ENCODE measurements at places on chromosomes 4 and X. TPM values are rescaled to one million over a fixed set of nuclear protein-coding genes. Genes with fewer than 3 reads are reported as not detected.
A peak's percentile ranks its signal among the peaks of the same experiment; 100 is the strongest.

DNA sequence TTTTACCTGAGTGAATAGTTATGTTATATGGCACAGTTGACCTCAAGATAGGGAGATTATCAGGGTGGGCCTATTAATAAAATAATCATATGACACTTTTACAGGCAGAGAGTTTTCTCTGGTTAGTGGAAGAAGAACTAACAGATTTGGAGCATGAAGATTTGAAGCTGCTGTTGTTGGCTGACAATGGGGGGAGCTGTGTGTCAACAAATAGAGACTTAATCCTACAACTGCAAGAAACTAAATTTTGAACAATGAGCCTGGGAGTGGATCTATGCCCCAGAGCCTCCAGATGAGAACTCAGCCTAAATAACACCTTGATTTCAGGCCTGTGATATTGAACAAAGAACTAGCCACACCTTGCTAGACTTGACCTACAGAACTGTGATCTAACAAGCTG lies 7.2 kb upstream of the CCSER1 start:
- H3K36me3 ChIP-seq = no peaks in the 10 kb centered on the region
- H3K27ac ChIP-seq = no peak overlapping the region
- DNase-seq = no peak
- no peaks in the 10 kb centered on the region for H3K27me3 ChIP-seq

KCND1 gene
- total RNA-seq = 6.0 TPM

GRCh38 chrX:131812847-131813825 lies 210.0 kb upstream of the STK26 start:
- peaks cover 6% of the 10 kb centered on the region for H3K36me3 ChIP-seq
- DNase-seq = no peak
- H3K4me1 ChIP-seq = peaks cover 9% of the 10 kb centered on the region
- H3K27me3 ChIP-seq = no peaks in the 10 kb centered on the region

DNA sequence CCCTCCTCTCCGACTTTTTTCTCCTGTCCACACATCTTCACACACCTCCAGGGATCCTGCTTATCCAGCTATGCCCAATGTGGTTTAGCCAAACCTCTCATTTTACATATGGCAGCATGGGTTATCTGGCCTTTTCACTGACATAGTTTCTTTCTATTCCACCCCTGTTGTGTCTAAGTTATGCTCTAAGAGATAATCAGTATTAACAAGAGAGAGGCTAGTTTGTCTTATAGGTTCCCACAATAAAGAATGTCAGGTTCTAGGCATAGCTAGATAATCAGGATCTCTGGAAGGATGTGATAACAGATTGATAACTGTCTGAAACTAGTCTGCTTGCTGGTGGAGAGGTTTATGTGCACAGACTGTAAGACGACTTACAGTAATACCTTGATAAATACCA lies 7.7 kb upstream of the GALNT7 start:
- no peak overlapping the region for H3K27ac ChIP-seq
- peaks cover 6% of the 10 kb centered on the region for H3K4me1 ChIP-seq
- H3K36me3 ChIP-seq = peaks cover 8% of the 10 kb centered on the region
- no peak overlapping the region for H3K4me3 ChIP-seq

DNA sequence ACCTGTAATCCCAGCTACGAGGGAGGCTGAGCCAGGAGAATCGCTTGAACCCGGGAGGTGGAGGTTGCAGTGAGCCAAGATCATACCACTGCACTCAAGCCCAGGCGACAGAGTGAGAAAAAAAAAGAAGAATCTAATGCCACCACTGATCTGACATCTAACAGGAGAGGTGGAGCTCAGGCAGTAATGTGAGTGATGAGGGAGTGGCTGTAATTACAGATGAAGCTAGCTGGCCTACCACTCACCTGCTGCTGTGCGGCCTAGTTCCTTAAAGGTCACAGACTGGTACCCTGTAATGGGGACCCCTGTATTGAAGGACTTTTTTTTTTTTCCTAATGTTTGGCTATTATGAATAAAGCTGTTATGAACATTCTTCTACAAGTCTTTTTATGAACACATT lies 25.3 kb upstream of the GABRE start:
- H3K4me3 ChIP-seq = no peak overlapping the region
- DNase-seq = no peak
- no peak overlapping the region for H3K27ac ChIP-seq
- no peaks in the 10 kb centered on the region for H3K36me3 ChIP-seq
- peaks cover 1% of the 10 kb centered on the region for H3K27me3 ChIP-seq

- H3K4me3 ChIP-seq = no peak overlapping the region
- no peak for DNase-seq
- H3K27ac ChIP-seq = no peak overlapping the region
- peaks cover 18% of the 10 kb centered on the region for H3K36me3 ChIP-seq
Measured at GRCh38 chr4:158714937-158715336, 8.3 kb downstream of the PPID start.

- DNase-seq = no peak
- no peak overlapping the region for H3K27ac ChIP-seq
- no peaks in the 10 kb centered on the region for H3K36me3 ChIP-seq
- no peak overlapping the region for H3K4me3 ChIP-seq
- no peaks in the 10 kb centered on the region for H3K27me3 ChIP-seq
Measured at GRCh38 chr4:165627548-165627947, 245.5 kb upstream of the TLL1 start.

DNA sequence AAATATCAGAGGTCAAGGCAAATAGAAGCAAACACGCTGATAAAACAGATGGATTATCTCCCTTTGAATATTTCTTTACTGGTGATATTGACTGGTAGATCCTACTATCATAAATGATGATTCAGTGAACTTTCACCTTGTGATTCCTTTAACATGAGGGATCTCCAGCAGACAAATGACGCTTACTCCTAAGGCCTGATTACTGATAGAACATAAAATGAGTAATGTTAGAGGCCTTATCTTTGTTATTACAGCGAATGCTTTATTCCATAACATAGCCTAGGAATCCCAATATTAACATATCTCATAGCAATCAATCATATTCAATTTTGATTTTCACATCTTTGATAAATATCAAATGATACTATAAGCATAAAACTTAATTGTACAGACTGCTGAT lies 152.3 kb downstream of the SLC10A7 start:
- H3K27ac ChIP-seq = no peak overlapping the region
- no peak overlapping the region for H3K4me3 ChIP-seq
- no peak for DNase-seq
- peaks cover 6% of the 10 kb centered on the region for H3K4me1 ChIP-seq
- no peaks in the 10 kb centered on the region for H3K27me3 ChIP-seq
- H3K36me3 ChIP-seq = no peaks in the 10 kb centered on the region

- H3K27ac ChIP-seq = no peak overlapping the region
- no peak overlapping the region for H3K4me3 ChIP-seq
- no peaks in the 10 kb centered on the region for H3K4me1 ChIP-seq
- no peaks in the 10 kb centered on the region for H3K27me3 ChIP-seq
Measured at GRCh38 chr4:168021666-168022065, 70.7 kb upstream of the ANXA10 start.

- H3K4me1 ChIP-seq = peaks cover 3% of the 10 kb centered on the region
- no peaks in the 10 kb centered on the region for H3K36me3 ChIP-seq
- no peaks in the 10 kb centered on the region for H3K27me3 ChIP-seq
- no peak for DNase-seq
- H3K27ac ChIP-seq = peak overlapping the region; percentile 45
- no peak overlapping the region for H3K4me3 ChIP-seq
Measured at GRCh38 chr4:92654084-92654483, 350.3 kb downstream of the GRID2 start.

DNA sequence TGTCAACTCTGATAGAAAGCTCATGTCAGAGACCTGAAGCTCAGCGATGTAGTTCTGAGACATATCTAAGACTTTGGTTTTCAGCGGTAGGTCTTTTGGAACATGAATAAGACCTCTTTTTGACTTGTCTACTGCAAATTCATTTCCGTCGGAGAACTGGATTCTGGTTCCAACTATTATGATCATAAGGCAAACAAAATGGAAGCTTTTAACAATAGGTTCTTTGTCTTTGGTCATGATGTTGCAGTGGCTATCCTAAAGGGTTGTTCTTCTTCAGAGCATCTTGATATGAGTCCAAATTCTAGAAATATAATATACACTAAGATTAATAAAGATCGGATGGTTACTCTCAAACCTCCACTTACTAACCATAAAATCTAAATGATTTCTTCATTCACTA lies 24.6 kb upstream of the TLR1 start:
- no peak overlapping the region for H3K27ac ChIP-seq
- no peak overlapping the region for H3K4me3 ChIP-seq
- peaks cover 3% of the 10 kb centered on the region for H3K27me3 ChIP-seq
- DNase-seq = no peak
- H3K4me1 ChIP-seq = no peaks in the 10 kb centered on the region

DNA sequence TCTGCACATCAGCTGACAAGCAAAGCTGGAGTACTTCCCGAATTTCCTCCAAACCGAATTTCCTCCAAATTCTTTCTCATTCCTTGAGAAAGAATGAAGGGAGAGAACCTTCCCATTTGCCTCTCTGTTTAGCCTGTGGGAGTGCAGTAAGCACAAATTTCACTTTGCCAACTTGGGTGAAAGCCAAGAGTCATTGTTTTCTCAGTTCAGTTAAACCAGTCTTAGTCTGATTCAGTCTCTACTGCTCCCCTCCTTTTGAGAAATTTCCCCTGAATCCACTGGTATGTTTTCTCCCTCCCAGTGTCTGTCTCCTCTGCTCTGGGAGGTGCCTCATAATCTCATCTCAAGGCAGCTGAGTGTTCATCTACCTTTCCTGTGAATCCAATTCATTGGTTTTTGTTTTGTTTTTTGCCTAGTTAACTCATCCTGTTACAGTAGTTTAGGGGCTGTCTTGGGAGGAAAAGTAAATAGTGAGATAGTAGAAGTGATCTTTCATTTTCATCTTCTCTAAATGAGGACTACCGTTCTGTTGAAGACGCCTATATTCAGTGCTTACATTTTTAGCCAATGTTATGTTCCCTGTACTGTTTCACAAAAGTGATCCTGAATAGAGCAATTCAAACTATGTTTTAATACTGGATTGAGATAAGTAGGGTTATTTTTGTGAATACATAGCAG lies 49.0 kb downstream of the SYTL5 start:
- DNase-seq = no peak
- no peak overlapping the region for H3K4me3 ChIP-seq
- peaks cover 3% of the 10 kb centered on the region for H3K4me1 ChIP-seq
- H3K27ac ChIP-seq = no peak overlapping the region
- H3K27me3 ChIP-seq = no peaks in the 10 kb centered on the region

BMP3 gene
- not detected for total RNA-seq

- no peak overlapping the region for H3K4me3 ChIP-seq
- H3K27ac ChIP-seq = no peak overlapping the region
- DNase-seq = no peak
Measured at GRCh38 chr4:67539830-67540229, 5.5 kb downstream of the CENPC start.

- no peak for DNase-seq
- no peaks in the 10 kb centered on the region for H3K36me3 ChIP-seq
- peaks cover 1% of the 10 kb centered on the region for H3K27me3 ChIP-seq
- no peak overlapping the region for H3K27ac ChIP-seq
- H3K4me1 ChIP-seq = peaks cover 25% of the 10 kb centered on the region
Measured at GRCh38 chr4:7166237-7166636, 26.1 kb upstream of the SORCS2 start.

DNA sequence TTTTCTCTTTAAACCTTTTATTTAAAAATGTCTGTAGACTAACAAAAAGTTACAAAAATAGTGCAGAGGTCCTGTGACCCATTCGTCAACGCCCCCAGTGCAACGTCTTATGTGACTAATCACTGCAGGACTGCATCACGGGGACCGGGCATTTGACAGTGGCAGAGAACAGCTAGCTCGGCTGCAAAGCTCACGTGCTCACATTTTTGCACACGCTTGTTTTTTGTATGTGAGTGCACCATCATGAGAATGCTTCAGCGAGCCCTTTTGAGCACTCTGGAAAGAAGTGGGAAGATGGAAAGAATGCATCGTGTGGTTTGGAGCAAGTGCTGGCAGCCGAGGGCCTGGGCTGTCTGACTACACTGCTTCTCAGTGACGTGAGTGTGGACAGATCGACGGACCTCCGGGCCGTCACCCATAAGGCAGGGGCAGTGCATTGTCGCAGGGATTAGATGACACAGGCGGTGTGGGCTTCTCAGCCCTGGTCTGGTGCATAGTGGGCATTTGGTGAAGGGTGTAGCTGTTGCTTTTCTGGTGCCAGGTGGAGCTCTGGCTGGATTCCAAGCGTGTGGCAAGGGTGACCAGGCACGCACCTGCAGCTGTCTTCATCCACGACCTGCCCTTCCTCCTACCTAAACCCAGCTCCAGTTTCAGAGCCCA lies 17.7 kb downstream of the SPON2 start:
- H3K36me3 ChIP-seq = peaks cover 14% of the 10 kb centered on the region
- H3K27me3 ChIP-seq = peaks cover 2% of the 10 kb centered on the region
- DNase-seq = no peak
- no peak overlapping the region for H3K27ac ChIP-seq

- DNase-seq = no peak
- peaks cover 18% of the 10 kb centered on the region for H3K4me1 ChIP-seq
- peaks cover 2% of the 10 kb centered on the region for H3K27me3 ChIP-seq
- H3K4me3 ChIP-seq = no peak overlapping the region
- no peaks in the 10 kb centered on the region for H3K36me3 ChIP-seq
Measured at GRCh38 chr4:101306764-101307615, 40.3 kb downstream of the PPP3CA start.

DNA sequence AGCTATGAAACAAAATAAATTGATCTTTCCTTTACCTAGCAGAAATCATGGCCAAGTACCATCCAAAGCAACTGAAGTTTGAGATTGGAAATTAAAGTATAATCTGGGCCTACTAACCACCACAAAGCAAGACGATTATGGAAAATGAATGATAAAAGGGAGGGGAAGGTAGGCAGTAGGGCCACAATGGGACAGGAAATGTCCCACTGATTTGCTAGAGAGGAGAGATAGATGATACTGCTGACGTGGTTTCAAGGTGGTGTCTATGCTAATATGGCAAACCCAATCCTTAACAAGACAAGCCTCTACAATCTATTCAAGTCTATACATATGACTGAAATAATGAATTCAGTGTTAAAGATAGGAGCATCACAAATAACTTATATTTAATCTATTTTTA lies 6.1 kb downstream of the TMPRSS11F start:
- H3K27ac ChIP-seq = no peak overlapping the region
- H3K4me1 ChIP-seq = no peaks in the 10 kb centered on the region
- DNase-seq = no peak
- no peak overlapping the region for H3K4me3 ChIP-seq
- H3K27me3 ChIP-seq = no peaks in the 10 kb centered on the region
- H3K36me3 ChIP-seq = no peaks in the 10 kb centered on the region

DNA sequence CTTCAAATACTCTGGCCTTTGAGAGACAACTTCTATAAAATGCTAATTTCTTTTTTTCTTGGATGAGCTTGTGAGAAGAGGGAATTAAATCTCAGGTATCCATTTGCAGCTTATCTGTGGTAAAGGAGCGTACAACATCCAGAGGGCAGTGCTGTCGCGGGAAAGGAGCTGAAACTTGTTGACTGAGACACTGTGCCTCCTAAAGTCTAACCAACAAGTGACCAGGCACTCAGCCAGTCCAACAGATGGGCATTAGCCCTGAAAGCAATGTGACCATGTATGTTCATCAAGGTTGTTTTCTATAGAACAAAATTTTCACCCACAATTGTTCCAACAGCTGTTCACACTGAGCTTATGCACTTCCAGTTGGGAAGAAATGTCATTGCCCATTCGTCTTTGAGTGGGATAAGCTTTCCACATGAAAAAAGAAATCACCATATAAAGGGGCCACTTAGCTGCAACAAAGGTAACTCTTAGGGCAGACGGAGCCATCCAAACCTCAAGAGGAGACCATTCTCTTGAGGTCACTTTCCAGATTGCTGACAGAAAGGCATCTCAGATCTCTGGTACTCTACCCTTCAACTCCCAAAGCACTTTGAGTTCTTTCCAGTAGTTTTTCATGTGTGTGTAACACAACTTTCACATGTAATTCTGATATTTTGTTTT lies 244.8 kb upstream of the NEIL3 start:
- no peak overlapping the region for H3K27ac ChIP-seq
- no peaks in the 10 kb centered on the region for H3K27me3 ChIP-seq
- H3K4me1 ChIP-seq = no peaks in the 10 kb centered on the region
- H3K36me3 ChIP-seq = no peaks in the 10 kb centered on the region
- no peak for DNase-seq
- H3K4me3 ChIP-seq = no peak overlapping the region

ITM2A gene
- 97.7 TPM for total RNA-seq

All from endothelial cell (in vitro differentiated cells).